ENCODE measurements at places on chromosomes 12 and 14. TPM values are rescaled to one million over a fixed set of nuclear protein-coding genes. Genes with fewer than 3 reads are reported as not detected.

Gene CISTR
- not detected for total RNA-seq

Gene TSHR
- not detected for total RNA-seq

Gene SAMD15
- 0.41 TPM for total RNA-seq

Gene RNU6-8
- total RNA-seq = not detected

Gene PAPLN
- total RNA-seq = 0.75 TPM

Gene PABPN1
- 259 TPM for total RNA-seq

Gene ANKS1B
- total RNA-seq = 0.76 TPM

Gene FAR2
- total RNA-seq = 3.8 TPM

Gene SLC5A8
- not detected for total RNA-seq

Gene NRXN3
- 0.07 TPM for total RNA-seq

Gene SERPINA5
- total RNA-seq = not detected

Gene RNASE7
- total RNA-seq = not detected

Gene APEX1
- total RNA-seq = 228 TPM

Gene KRT78
- total RNA-seq = not detected

Gene UNG
- 86.2 TPM for total RNA-seq

Gene PALS1
- 6.7 TPM for total RNA-seq

Gene TRMT5
- 14.1 TPM for total RNA-seq

Gene CPM
- 49.7 TPM for total RNA-seq

Gene MYH6
- total RNA-seq = 0.14 TPM

Gene CLEC7A
- not detected for total RNA-seq

Gene LRIG3
- 0.21 TPM for total RNA-seq

Gene PTPRO
- not detected for total RNA-seq

Gene SPX
- 1.1 TPM for total RNA-seq

Gene CYP46A1
- total RNA-seq = not detected

Gene SLC8A3
- total RNA-seq = 0.37 TPM

Gene PMEL
- 0.32 TPM for total RNA-seq

Gene SYT10
- total RNA-seq = not detected

Gene AICDA
- not detected for total RNA-seq

Gene CCDC88C
- 95.3 TPM for total RNA-seq

Gene FMNL3
- total RNA-seq = 36.2 TPM

Gene NDRG2
- total RNA-seq = 1.1 TPM

Gene ZNF891
- total RNA-seq = 2.0 TPM

Gene LRP1-AS
- not detected for total RNA-seq

Gene AKAP3
- 0.71 TPM for total RNA-seq

Gene CLEC9A
- not detected for total RNA-seq

Gene NEUROD4
- not detected for total RNA-seq

Gene CCDC197
- total RNA-seq = 0.11 TPM

Gene ZDHHC22
- not detected for total RNA-seq

Gene HPD
- not detected for total RNA-seq

Gene GNPTAB
- 93.6 TPM for total RNA-seq

Gene CABP1
- total RNA-seq = 0.27 TPM

Gene SLC38A2
- 141 TPM for total RNA-seq

Gene TBX3
- not detected for total RNA-seq

Gene ADSS1
- total RNA-seq = 1.1 TPM

Gene CAPZA3
- total RNA-seq = not detected

Gene IL26
- total RNA-seq = 0.30 TPM

Gene FLRT2
- total RNA-seq = not detected

Gene SLC4A8
- total RNA-seq = 1.6 TPM

Gene CRIP1
- total RNA-seq = 185 TPM
